ENCODE measurements at places on chromosomes 5 and 9.

- DNase-seq = no peak
Measured at GRCh38 chr5:81963544-81963943, 8.3 kb upstream of the ATG10 start.

- DNase-seq = no peak
Measured at GRCh38 chr5:134130239-134130945, 15.9 kb downstream of the TCF7 start.

- DNase-seq = no peak
Measured at GRCh38 chr9:127344368-127345000, 52.5 kb upstream of the SLC2A8 start.

GRCh38 chr5:38731461-38731860, 114.4 kb upstream of the OSMR start:
- DNase-seq = no peak

DNA sequence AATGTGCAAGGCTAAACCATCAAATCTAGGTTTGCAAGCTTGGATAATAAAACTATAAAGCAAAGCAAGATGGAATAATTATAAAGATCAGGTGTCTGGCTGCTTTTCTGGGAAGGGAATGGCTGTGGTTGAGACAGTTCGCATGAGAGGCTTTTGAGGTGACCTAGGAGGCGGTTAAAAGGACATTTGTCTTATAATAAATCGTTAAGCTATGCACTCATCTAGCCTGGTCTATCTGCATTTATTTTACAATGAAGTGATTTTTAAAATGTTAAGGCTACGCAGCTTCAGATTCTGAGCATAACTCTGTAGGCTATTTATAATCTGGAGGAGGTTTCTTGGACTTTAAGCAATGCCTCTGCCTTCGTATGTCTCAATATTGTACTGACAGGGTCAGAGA, 29.4 kb upstream of the MAN2A1 start:
- DNase-seq = no peak

Data from caudate nucleus (tissue), 63 donors.